ENCODE measurements at places on chromosomes 12 and 14.

DNA sequence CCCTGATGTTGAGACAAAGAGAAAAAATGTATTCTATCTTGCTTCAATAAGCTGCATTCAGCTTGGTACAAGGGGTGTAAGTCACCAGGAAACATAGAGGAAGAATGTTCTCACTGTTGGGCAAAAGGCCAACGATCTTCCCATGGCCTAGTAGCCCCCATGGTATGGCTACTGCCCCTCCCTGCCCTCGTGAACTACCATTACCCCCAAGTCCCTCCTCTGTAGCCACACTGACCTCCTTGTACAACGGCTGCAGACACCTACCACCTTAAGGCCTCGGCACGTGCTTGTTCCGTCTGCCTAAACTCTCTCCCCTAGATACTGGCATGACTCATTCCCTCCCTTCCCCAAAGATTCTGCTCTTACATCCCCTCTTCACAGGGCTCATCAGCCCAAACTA is 81.9 kb upstream of the ANO2 start:
- no peak for DNase-seq

GRCh38 chr12:67344979-67345710 is 76.0 kb downstream of the CAND1 start:
- DNase-seq: no peak

DNA sequence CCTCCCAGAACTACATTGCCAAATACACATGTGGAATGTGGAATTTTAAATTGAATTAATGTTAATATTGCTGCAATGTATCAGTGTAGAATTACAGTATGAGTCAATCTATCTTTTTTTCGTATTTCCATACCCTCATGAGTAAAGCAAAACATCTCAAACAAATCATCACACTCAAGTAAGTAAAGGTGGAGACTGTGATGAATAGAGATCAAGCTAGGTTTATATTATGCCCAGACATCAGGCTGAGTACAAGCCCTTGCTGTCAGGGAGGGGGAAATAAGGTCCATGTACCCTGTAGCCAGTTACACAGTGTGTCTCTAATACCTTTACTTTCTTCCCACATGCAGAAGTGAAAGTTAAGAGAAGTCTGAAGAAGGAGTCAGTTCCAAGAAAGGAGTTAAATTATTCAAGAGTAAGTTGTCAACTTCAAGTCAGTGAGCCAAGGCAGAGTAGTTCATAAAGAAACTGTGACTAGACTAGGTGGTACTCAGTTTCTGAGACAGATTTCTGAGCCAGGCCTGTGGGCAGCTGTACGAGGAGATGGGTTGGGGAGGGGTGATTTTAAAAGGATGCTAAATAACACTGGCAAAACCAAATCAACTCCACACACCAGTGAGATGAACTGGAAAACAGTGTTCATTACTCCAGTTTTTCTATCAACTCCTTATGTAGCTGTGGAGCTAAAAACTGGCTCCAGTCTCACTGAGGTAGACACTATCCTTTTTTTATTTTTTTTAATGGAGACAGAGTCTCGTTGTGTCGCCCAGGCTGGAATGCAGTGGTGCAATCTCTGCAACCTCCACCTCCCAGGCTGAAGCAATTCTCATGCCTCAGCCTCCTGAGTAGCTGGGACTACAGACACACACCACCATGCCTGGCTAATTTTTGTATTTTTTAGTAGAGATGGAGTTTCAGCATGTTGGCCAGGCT is 23.8 kb upstream of the STK38L start:
- peak; percentile 90 for DNase-seq

GRCh38 chr14:75234173-75235115 is 44.2 kb upstream of the FOS start:
- no peak for DNase-seq

DNA sequence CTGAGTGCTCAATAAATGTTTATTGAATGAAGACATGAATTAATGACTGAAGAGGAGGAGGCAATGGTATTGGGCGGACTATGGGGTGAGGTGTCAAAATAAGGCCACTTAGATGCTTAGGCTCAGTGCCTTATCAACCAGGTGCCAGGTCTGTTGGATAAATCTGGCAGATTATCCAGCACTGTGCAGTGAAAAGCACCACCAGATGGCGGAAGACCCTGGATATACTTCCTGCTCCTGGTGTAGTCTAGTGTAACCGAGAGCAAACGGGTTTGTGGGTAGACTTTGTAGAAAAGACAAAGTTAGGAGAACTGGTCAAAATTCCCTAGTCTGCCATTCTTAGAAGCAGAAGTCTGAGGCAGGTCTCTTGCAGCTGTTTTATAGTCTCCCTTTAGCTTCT is 306.3 kb downstream of the ATP23 start:
- no peak for DNase-seq

DNA sequence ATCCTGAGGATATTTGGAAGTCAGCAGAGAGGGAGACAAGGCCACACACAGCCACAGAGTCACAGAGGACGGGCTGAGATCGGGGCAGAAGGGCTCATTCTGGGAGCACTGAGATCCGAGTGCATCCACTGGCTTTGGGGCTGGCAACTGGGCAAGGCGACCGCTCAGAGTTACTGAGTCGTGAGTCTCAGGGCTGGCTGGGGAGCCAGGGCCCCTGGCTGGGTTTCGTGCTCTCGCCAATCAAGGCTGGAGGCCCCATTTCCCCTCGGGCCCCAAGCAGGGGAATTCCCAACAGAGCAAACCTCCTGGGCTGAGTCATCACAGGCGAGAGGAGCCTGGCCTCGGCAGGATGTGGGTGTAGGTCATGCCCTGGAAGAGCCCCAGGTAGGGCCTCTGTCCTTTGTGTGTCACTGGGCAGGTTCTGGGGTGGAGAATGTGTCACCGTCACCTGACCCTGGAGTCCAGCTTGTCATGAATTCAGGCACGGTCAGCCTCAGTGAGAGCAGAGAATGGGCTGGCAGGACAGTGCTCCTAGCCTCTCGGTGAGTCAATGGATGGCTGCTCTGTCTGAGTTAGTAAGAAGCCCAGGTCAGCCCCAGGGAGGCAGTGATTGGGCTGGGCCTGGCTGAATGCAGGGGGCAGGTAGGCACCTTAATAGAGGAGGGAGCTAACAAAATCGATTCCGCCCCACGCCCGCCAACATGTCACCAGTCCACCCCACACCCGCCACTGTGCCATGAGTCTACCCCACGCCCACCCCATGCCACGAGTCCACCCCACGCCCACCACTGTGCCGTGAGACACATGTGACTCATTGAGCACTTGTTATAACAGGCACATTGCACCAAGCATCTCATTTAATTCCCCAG is 16.9 kb downstream of the ASB2 start:
- DNase-seq: peak; percentile 90

DNA sequence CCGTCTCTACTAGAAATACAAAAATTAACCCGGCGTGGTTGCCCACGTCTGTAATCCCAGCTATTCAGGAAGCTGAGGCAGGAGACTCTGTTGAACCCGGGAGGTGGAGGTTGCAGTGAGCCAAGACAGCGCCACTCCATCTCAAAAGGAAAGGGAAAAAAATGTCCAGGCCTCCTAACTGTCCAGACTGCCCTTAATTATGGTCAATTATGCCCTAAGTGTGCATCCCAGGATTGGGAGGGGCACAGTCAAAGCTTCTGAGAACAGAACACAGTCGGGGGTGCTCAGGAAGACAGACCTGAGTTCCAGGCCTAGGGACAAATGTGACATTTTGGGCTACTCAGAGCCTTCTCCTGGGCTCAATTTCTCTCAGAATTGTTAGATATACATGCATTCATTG is 31.8 kb upstream of the SMUG1 start:
- no peak for DNase-seq

DNA sequence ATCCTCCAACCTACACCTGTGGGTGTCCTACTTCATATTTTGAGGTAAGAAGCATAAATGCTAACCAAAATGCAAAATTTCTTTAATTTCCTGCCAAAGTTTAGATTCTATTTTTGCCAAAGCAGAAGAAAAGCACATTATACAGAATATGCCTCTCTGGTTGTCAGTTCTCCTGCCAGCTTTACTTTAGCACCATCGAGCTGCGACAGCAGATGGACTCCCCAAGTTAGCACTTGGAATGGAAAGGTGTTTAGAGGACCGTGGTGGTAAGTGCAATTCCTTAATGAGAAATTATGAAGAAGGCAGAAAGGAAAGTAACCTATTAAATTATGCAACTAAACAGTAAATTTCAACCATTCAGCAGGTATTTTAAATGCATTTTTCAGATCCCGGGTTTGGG is 326.6 kb downstream of the RERGL start:
- DNase-seq: no peak

- DNase-seq: peak; percentile 84
Measured at GRCh38 chr14:50061664-50062437, 54.5 kb downstream of the VCPKMT start.

GRCh38 chr12:49032679-49033447 is 14.3 kb upstream of the PRKAG1 start:
- DNase-seq: no peak

DNA sequence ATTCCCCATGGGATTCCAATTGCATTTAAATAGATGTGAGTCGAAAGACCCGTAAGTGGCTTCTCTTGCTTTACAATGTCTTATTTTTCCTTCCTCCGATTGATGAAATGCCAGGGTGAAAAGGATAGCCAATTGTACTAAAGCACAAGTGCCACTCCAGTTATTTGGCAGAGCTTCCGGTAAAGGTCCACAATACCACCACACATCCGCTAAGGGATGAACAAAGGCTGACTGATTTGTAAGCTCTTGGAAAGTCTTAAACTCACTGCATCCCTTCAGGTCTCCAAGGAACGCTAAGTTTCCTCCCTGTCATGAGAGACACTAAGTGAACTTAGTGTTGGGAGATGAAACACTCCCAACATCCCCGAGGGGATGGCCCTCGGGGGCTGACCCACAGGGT is 21.2 kb upstream of the RNASE1 start:
- no peak for DNase-seq

- DNase-seq: no peak
Measured at GRCh38 chr12:56160193-56160763, 2.1 kb downstream of the MYL6 start.

- no peak for DNase-seq
Measured at GRCh38 chr12:50520416-50521207, 15.8 kb downstream of the DIP2B start.

DNA sequence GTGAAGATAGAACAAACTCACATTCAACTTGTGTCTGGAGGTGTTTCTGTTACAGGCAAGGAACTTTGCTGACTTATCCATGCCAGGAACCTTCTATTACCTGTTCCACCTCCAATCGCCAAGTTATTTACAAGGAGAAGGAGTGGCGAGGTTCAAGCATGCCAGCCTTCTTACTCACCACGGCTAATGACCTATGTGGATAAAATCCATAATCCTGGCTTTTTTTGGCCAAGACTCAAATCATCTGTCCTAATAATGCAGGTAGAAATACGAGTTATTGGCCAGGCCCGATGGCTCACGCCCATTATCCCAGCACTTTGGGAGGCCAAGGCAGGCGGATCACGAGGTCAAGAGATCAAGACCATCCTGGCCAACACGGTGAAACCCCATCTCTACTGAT is 241.6 kb downstream of the TMEM132D start:
- no peak for DNase-seq

- DNase-seq: no peak
Measured at GRCh38 chr12:11702959-11703358, 53.5 kb downstream of the ETV6 start.

DNA sequence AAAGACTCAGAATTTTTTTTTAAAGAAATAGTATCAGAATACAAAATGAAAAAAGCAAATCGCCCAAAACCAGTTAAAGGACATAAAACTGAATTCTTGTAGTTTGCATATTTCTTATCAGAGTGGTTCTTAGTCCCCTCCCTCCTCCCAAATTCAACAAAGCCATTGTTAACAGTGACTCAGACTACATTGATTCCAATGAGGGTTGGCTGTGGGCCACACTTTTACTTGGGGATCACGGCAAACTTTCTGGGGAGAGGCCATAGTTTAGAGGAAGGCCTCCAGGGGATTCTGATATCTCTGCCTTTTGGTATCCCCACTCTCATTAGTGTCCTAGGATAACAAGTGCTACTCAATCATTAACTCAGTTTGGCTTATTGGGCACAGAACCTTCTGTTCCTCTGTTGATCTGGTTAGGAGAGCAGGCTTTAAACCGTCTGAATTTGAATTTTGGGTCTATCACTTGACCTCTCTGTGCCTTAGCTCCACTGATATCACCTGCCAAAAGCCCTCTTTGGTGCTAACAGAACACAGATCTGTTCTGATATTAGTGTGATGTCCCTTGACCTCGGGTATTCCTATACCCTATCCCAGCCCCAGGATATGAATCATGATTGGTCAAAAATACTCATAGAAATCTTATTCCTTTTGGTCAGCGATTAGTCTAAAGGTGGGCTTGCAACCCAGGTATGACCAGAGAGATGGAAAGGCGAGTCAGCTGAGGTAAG is 45.2 kb upstream of the APPL2 start:
- DNase-seq: no peak

GRCh38 chr12:41101806-41102205 is 86.3 kb upstream of the PDZRN4 start:
- no peak for DNase-seq

GRCh38 chr12:62078020-62078419 is 182.2 kb upstream of the USP15 start:
- no peak for DNase-seq

GRCh38 chr12:67669934-67670631 is 21.5 kb downstream of the DYRK2 start:
- no peak for DNase-seq

- no peak for DNase-seq
Measured at GRCh38 chr14:99968191-99968920, 96.9 kb upstream of the EVL start.

DNA sequence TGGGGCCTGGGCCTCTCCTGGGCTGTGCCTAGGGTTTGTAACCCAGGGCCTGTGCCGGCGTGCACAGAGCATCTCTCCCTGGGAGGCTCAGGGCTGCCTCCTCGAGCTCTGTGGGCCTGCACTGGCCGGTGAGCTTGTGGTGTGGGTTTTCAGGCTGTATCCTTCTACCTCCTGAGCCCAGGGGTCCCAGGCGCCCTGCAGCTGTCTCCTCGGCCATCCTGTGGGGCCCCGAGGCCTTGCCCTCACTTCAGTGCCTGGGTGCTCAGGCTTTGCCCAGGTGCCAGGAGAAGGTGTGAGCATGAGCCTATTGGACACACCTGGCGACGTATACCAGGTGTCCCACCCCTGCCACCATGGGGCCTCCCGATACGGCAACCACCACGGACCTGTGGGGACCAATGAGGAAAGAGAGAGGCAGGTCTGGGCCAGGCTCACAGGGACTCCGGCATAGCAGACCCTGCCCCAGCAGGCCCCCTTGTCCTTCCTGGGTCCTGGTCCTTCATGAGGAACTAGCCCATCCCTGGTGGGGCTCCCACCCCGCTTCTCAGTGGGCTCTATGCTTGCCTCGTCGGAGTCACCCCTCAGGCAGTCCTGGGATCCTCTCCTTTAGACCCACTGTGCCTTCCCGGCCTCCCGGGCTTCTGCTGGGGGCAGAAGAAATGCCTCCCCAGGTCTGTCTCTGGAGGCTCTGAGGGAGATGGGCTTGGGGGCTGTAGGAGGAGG is 400.2 kb downstream of the TMEM121 start:
- DNase-seq: no peak

Measured in GM12878 (cell line).